ENCODE measurements at places on chromosomes 7 and 10.

GRCh38 chr7:29609162-29610037 is 45.8 kb downstream of the PRR15 start:
- DNase-seq, result peak; percentile 75

DNA sequence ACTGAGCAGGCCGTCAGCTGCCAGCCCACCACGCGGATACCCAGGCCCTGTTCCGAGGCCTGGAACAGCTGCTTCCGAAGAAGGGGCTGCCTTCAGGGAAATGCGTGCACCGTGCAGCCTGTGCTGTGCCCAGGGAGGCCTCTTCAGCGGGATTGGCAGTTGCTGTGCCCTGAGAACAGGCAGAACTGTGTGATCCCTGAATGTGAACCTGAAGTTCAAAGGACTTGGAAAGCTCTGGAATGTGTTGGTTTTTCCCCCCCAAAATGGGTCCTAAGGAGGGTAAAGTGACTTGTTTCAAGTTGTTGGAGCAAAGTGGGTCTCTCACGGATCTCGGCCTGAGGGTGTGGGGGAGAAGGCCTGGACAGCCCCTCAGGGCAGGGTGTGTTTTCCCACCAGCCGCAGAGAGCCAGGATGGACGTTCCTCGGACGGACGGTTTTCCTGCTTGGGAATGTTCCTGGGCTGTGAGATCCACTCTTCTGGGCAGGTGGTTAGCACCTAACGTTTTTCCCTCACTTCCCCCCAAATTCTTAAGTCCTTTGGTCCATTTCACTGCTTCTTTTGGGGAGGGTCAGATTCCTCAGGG is 2.1 kb downstream of the SPRN start:
- no peak for DNase-seq

DNA sequence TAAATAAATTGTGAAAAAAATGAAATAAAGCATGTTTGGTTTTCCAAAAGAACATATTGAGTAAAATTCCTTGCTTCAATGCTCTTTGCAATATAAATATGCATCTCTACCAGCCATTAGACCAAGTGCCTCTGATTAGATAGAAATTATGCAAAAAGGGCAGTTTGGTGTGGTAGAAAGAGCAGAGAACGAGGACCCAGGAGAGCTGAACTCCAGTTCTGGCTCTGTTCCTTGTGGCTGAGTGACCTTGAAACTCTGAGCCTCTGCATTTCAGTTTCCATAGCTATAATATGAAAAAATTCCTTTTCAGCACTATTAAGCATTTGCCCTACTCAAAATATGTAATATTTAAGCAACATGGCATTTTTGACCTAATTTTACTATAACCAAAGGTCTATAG is 36.5 kb downstream of the COL1A2 start:
- peak; percentile 65 for DNase-seq

DNA sequence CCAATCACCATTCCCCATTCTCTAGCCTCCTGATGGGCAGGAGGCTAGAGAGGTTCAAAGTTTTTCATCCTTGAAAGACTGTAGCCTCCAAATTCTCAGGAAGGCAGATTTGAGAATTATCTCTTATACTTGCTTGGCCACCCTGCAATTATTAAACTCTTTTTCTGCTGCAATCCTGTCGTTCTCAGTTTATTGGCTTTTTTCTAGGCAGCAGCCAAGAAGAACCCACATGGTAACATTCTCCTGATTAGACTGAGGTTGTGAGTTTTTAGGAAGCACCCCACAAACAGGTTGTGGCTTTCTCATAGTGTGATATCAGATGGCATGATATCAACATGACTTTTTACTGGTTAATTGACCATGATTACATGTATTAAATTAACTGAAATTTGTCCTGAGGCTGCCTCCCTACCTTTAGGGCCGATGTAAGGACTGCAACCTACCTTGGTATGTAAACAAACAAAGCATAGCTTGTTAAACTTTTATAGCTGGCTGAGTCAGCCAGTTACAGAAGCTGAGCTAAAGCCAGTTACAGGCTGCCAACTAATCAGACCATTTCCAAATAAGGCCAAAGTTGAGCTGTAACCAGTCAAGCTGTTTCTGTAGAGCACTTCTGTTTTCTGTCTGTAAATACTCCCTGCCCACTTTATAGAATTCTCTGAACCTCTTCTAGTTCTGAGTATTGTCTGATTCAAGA is 3.2 kb upstream of the ZNF248 start:
- peak; percentile 49 for DNase-seq

DNA sequence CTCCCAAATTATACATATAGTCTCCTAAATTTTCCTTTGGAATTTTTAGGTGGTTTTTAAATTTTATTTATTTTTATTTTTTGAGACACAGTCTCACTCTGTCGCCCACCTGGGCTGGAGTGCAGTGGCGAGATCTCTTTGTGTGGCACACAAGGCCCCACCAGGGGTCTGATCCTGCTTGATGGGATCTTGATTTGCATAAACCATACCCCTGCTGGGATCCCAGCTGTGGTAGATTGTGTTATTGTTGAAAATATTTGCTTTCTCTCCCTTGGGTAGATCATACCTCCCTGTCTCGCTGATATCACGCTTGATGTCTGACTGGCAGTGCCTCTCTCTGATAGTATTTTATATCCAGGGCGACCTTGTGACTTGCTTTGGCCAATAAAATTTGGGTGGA is 5.6 kb upstream of the MUC3A start:
- no peak for DNase-seq

GRCh38 chr10:28365840-28366239 is 63.0 kb upstream of the MPP7 start:
- no peak for DNase-seq

DNA sequence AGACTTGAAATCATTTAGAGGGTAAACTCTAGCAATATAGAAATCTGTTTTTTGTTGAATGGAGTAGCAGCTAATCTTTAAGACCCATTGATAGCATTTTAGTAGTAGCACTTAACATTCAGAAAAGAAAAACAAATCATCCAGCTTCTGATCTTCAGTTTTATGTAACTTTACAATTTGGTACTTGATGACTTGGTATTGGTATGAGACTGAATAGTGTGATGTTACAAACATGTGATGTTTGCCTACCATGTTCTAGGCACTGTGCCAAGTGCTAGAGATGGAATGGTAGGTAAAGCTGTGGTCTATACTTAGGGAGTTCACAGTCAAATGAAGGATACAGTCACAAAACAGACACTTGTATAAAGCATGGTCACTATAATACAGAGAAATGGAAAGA is 21.3 kb downstream of the ZEB1 start:
- DNase-seq, result no peak
